Right kidney (tissue), 9 donors: ENCODE measurements at places on chromosomes 6 and 20.
A peak's percentile ranks its signal among the peaks of the same experiment; 100 is the strongest.

GRCh38 chr6:152948150-152948768 lies 34.6 kb downstream of the FBXO5 start:
- DNase-seq = peak; percentile 25

DNA sequence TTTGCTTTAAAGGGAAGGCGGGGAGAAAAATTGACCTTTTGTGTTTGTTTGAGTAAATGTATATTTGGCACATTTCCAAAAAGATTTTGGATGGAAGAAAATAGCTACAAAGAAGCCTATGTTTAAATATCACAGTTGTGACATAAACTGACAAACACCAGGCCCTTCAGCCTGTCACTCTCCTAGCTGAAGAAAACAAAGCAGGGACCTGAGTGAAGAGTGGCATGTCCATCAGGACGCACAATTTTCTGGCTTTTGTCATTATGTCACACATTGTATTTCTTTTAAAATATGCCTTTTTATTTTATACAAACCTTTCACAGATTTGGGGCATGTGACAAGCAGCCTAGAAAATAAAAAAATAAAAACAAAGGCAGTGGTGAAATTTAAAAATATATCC lies 241.2 kb downstream of the OGFRL1 start:
- DNase-seq = no peak

DNA sequence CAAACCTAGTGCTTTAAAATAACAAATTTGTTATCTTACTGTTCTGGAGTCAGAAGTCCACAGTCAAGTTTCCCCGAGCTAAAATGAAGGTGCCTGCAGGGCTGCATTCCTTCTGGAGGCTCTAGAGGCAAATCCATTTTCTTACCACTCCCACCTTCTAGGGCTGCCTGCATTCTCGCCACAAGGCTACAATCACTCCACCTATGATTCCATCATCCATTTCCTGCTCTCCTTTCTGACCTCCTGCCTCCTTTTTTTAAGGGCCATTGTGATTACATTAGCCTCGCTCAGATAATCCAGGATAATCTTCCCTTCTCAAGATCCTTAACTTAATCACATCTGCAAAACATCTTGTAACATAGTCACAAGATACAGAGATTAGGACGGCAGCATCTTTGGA lies 42.4 kb upstream of the SIRT5 start:
- DNase-seq = no peak

DNA sequence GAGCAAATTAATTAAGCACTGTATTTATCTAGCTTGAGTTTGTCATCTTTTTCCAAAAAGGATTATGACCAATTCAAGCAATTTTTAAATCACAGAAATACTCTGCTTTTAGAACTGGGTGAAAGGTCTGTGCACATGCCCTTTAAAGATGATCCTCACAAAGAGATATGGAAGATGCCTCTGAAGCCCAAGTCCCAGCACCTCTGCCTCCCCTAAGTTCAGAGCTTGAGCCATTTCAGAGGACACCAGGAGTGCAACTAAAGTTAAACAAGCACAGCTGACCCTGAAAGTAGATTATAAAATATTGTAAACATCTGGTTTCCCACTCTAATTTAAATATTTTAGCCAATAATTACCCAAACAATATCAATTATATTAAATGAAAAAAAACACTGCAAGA lies 139.5 kb upstream of the BEND6 start:
- DNase-seq = no peak

GRCh38 chr20:24736131-24736843 lies 212.8 kb upstream of the CST7 start:
- DNase-seq = no peak
